ENCODE measurements at places on chromosomes 11 and 22.

DNA sequence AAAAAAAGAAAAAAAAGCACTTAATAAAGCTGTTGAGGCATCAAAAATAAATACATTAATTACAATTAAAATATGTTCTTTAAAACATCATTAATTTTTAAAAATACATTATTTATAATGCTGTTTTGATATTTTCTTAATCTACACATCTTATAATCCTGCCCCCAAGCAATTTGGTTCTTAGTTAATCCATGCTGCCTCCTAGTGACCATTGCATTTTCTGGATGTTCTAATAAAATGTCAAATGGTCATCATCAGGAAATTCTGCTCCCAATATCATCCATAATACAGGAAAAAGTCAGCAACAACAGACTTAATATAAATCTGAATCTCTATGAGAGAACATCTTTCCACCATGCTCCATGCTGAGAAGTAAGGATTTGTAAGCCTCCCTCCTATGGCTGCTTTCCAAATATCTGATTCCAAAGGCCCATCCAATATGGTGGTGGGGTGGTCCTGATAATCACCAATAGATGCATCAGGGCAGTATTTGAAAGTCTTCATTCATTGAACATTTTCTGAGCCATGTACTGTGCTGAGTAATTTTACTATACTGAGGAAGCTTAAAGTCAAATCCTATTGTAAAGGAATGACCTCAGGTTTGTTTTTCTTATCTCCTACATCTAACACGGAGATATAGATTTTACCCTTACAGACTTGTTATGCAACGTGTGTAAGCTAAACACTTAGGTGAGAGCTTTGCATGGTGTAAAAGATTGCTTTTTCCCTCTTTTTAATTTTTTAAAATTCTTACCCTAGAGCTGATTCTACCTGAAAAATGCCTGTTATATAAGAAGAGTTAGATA, 124.7 kb upstream of the BMAL1 start:
- DNase-seq: no peak

- no peak for DNase-seq
Measured at GRCh38 chr11:113979431-113979830, 4.5 kb downstream of the HTR3A start.

- no peak for DNase-seq
Measured at GRCh38 chr11:46055371-46055770, 65.9 kb downstream of the PHF21A start.

DNA sequence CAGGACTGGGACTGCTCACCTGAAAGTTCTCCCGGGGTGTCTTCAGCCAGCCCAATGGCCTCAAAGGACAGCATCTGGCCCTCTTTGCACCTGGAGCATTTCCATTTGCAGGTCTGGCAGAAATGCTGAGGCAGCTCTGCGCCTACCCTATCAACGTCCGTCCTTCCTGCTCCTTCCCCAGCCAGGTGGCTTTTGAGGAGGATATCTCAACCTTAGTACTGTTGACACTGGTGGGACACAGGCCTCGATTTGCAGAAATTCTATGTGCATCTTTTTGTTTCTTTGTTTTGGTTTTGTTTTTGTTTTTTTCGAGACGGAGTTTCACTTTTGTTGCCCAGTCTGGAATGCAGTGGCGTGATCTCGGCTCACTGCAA, 5.0 kb downstream of the MOGAT2 start:
- DNase-seq: no peak

DNA sequence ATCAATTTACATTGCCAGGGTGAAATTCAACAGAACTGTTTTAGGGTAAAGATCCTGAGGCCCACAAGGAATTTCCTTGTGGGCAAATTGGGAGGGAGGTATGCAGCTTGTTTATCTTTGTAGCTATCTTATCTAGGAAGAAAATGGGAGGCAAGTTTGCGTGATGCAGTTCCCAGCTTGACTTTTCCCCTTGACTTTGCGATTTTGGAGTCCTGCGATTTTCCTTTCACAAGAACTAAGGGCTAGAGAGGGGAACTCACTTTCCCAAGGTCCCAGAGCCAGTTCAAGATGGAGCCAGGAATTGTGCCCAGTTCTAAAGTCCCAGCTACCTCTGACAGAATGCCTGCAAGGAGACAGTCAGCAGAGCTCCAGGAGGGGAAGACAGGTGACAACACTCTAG, 30.7 kb downstream of the RIBC2 start:
- DNase-seq: no peak

Data from stimulated activated CD4-positive, alpha-beta T cell treated with anti-CD3 and anti-CD28 coated beads, Interleukin-1b, Interleukin-23, amount 100 ng/mL, for 1 hour (primary cell).